Daoy (cell line): ENCODE measurements at places on chromosomes 1 and 21. TPM values are rescaled to one million over a fixed set of nuclear protein-coding genes. Genes with fewer than 3 reads are reported as not detected.

Gene CFAP74
- total RNA-seq, result not detected in 2 replicates

DNA sequence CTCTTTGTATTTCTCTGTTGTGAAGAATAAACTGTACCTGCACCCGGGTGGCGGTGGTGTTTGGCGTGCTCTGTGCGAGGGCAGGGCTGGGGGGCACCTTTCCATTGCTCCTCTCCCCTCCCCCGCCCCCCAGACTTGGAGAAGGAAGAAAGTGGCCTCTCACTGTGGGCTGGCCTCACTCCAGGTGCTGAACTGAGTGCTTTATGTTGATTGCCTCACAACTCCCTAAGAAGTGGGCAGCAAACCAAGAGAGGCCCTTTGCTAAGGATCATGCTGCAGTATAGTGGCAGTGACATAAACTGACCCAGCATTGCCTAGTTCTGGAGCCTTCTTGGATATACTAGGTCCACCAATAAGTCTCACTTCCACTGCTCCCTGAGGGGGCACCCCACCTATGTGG, 20.2 kb downstream of the A3GALT2 start:
- no peak for DNase-seq

Gene ERICH3
- 0.06 TPM in 1 of 2 replicates, not detected in the other for total RNA-seq

DNA sequence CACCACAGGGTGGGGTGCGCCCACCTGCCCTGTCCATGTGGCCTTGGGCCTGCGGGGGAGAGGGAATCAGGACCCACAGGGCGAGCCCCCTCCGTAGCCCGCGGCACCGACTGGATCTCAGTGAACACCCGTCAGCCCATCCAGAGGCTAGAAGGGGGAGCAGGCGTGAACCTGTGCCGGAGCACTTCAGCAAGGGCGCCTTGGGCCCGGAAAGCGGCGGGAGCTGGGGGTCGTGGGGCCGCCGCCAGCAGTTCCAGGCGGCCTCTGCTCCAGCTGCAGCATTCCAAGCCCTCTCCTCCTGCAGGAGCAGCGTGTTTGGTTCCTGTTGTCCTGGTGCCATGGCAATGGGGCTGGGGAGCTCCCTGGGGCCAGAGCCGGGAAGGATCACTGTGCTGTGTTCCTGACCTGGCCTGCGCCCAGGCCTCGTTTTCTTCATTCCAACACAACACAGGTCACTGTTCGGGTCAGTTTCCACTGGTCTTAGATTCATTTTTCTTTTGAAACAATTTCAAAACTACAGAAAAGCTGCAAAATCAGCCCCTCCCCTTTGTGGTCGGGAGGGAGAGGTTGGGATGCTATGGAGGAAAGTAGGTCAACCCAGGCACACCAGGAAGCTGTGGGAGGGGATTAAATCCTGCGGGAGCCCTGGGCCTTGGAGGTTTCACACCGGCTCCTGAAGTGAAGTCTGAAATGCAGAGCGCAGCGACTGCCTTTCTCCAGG, 18.8 kb downstream of the SLX9 start:
- DNase-seq, result peak; percentile 74

DNA sequence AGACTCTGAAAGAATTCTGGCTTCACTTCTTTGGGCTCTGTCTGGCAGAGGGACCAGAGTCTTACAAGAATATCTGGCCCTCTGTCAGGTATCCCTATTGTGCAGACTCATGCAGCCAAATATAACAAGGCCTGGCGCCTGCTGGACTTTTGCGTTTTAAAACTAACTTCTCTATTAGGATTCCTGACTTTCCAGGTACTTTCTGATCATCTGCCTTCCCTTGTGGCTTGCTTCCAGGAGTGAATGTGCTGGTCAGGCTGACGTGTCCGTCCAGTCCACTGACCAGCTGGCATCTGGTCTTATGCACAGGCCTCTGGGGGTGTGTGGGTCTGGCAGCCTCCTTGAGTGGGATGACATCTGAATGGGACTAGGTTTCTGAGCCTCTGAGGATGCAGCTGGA, 8.6 kb upstream of the RAB29 start:
- no peak for DNase-seq

Gene GJA9
- total RNA-seq, result not detected in 2 replicates

Gene GADD45A
- total RNA-seq, result 81.7 and 82.6 TPM in 2 replicates

GRCh38 chr1:205636732-205637131, 4.9 kb upstream of the ELK4 start:
- DNase-seq, result no peak

Gene TTC4
- total RNA-seq, result 64.8 and 75.8 TPM in 2 replicates

DNA sequence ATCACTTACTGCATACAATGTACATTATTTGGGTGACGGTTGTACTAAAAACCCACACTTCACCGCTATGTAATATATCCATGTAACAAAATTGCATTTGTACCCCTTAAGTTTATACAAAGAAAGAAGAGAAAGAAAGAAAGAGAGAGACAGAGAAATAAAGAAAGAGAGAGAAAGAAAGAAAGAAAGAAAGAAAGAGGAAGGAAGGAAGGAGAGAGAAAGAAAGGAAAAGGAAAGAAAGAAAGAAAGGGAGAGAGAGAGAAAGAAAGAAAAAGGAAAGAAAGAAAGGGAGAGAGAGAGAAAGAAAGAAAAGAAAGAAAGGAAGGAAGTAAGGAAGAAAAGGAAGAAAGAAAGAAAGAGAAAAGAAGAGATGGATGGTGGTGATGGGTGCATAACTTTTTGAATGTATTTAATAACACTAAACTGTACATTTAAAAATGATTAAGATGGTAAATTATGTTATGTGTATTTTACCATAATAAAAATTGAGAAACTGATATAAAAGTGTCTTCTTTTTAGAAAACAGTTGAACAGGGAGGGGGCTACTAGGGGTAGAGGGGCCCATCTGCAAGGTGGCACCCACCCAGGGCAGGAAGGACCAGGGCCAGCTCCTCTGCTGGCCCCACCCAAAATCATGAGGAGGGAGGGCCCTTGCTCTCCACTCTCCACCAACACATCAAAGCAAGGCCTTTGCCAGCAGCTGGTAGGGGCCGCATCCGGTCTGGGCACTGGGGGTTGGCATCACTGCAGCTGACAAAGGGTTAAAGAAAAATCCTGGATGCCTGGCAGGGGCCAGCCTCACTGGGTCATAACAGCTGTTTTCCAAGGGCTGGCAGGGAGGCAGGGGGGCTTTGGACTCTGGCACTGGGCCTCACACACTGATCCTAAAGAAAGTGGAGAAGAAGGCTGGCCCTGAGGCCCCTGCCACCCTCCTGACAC, 153.9 kb upstream of the EDN2 start:
- peak; percentile 42 for DNase-seq

Gene CAPN9
- not detected in 2 replicates for total RNA-seq

GRCh38 chr1:87279536-87279875, 49.2 kb upstream of the LMO4 start:
- DNase-seq, result no peak

Gene GPR37L1
- under 0.01 and 0.06 TPM in 2 replicates for total RNA-seq
